ENCODE measurements at places on chromosomes 7 and 10.

- no peak for DNase-seq
Observed at GRCh38 chr10:110744782-110745181, 100.6 kb downstream of the RBM20 start.

- DNase-seq = no peak
Observed at GRCh38 chr7:142806957-142807356, 36.2 kb downstream of the PRSS2 start.

DNA sequence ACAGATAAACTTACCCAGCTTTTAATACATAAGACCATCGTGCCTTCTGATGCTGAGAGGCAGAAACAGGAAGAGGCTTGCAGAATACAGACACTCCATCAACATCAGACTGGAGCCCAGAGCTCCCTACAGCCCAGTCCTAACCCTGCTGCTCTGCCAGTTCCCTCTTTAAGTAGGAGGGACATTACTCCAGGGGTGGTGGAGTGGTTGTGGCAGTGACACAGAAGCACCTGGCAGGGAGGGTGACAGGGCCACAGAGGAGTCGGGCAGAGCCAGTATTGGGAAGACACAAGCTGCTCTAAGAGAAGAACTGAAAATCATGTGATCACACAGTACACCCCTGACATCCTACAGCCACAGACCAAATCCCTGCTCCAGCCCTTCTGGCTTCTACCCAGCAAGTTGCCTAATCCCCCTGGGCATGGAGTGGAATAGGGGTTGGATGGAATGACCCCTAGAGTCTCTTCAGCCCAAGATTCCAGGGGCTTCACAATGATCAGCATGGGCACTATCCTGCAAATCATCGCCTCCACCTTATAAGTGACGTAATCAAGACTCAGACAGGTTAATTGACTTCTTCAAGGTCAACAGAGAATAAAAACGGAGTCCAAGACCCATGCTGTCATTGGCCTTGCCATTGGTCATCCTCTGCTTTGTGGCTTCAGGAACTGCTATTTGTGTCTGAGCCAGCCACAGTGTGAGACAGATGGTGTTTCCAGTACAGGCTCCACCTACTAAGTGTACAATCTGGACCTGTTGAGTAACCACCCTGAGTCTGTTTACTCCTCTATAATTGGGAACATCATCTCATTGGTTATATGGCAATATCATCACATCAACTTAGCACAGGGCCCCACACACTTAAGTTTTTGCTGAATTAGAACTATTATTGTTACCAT lies 61.1 kb upstream of the ZMIZ1 start:
- no peak for DNase-seq

DNA sequence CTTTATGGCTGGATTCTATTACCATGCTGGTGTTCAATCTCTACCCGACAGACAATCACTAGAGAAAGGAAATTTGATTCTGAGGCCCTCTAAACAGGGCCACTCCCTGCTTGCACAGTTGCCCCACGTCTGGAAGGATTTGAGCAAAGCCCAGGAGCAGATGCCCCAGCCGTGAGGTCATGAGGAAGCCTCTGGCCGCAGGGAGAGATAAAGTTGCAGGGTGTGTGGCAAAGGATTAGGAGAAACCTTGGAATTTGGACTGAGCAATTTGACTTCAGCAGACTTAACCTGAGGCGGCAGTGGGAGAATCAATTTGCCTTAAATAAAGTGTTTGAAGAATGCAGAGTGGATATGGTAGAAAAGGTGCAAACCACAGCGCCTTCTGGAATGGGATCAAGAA lies 40.2 kb upstream of the KLF6 start:
- DNase-seq = no peak

- no peak for DNase-seq
Observed at GRCh38 chr10:114723991-114724715, 66.1 kb upstream of the ABLIM1 start.

GRCh38 chr7:67817481-67817880 lies 820.8 kb downstream of the TYW1 start:
- DNase-seq = no peak

GRCh38 chr10:11813855-11814567 lies 9.1 kb upstream of the PROSER2 start:
- no peak for DNase-seq

DNA sequence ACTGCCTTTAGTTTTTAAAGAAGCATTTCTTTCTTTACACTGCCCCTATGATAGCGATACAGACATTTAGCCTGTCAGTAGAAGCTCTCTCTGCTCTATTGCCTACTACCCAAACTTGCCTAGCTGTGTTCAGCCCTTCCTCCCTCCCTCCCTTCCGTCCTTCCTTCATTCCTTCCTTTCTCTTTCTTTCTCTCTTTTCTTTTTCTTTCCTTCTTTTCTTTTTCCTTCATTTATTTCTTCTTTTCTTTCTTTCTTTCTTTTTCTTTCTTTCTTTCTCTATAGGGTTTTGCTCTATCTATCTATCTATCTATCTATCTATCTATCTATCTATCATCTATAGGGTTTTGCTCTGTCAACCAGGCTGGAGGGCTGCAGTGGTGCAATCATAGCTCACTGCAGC lies 7.1 kb upstream of the ZNF212 start:
- DNase-seq = no peak

DNA sequence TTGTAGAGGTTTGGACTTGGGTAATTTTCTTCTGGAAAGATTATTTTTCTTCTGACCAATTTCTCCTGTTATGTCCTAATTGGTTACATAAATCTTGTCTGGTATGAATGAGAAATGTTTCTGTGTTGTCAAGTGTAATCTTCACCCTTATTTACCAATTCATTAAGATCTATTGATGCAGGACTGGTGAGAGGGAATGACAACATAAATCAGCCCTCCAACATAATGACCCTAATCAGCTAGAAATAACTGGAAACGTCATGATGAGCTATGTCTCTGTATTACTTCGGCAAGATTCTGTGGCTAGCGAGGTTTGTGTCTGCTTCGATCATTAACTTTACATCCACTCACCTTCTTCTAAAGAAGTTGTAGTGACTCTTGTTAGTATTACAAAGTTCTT lies 3.5 kb downstream of the FOXP2 start:
- DNase-seq = no peak

DNA sequence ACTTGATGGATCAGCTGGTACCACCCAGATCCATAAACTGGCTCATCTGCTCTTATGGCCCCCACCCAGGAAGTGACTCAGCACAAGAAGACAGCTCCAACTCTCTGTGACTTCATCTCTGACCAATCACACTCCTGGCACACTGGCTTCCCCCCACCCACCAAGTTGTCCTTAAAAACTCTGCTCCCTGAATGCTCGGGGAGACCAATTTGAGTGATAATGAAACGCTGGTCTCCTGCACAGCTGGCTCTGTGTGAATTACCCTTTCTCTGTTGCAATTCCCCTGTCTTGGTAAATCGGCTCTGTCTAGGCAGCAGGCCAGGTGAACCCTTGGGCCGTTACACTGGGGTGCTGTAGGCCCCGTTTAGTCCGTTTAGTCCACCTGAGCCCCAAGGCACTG lies 23.4 kb upstream of the BNIP3 start:
- no peak for DNase-seq

DNA sequence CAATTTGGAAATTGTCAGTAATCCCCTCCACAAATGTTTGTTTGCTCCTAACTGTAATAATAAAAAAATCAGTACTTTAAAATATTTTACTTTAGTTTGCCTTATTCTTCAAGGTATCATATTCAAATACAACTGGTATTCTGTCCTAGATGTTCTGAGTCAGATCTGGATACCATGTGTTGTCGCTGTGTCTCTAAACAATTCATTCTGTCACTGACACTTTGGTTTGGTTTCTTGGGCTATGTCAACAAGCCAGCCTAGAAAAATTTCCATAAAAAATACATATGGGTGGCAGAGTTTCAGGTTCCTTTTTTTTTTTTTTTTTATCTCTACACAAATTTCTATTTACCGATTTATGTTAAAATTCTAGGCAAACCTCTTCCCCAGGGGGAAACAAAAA lies 33.2 kb upstream of the SEMA3D start:
- DNase-seq = no peak

DNA sequence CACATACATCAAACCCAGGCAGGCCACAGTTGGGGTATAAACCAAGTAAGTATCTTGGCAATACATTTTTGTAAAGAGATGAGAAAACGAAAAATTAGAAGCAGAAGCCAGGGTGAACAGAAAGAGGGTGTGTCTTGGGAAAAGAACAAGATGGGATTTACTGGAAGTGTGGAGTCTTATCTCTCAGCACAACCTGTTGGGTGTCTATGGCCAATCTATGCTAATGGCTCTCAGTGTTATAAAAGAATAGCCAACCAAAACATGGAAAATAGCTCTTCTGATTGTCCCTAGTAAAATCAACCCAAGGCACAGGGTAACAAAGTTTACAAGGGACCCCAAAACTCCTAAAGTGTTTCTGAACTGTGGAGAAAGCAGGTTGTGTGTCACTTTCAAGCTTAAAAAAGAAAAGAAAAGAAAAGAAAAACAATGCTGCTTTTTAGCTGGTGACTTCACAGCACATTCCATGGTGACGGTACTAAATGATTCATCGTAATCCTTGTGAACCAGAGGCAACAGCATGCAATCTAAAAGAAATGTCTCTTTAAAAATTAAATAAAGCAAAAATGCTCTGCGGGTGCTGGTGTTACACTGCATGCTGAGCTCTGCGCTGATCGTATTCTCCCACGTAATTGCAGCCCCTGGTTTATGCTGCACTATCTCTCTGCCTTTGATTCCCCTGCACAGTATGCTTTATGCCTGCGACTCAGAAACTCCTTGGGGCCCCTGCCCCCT lies 100.8 kb downstream of the C10orf90 start:
- DNase-seq = no peak

DNA sequence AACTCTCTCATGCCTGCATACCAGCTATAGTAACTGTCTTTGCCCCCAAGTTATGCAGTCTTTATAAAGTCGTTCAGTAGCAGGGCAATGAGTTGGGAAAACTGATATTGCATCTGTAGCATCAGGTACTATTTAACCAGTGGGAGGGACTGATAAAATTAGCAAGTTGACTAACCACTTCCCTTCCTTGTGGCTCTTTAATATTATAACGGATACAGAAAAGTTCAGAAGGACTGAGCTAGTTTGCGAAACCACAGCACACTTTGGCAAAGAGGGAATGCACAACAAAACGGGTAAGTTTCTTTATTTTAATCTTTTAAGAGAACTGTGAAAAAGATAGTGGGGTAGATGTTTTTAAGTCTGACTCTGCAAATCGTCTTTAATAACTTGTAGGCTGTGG lies 205.3 kb upstream of the HDAC9 start:
- peak; percentile 39 for DNase-seq

DNA sequence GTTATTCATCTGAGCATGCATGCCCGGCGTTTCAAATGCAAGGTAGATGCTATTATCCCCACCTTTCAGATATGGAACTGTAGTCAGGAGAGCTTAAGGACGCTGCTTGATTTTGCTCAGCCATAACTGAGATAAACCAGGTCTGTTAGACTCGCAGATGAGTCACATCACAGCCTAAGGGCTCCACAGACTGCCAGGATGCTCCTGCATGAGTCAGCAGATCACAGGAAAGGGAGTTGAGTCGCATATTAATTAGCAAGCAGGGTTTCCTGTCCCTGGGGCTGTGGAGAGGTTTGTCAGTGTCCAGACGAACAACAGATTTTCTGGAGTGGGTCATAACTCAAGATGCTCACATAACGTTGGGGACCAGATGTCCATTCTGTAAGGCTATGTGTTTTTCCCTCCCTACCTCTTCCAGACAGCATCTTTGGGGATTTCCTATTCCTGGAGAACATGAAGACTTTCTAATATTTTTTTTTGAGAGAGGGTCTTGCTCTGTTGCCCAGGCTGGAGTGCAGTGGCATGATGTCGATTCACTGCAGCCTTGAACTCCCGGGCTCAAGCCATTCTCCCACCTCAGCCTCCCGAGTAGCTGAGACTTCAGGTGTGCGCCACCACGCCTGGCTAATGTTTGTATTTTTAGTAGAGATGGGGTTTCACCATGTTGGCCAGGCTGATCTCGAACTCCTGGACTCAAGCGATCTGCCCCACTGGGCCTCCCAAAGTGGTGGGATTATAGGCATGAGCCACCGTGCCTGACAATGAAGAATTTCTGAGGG lies 36.7 kb downstream of the PFKFB3 start:
- DNase-seq = peak; percentile 50

DNA sequence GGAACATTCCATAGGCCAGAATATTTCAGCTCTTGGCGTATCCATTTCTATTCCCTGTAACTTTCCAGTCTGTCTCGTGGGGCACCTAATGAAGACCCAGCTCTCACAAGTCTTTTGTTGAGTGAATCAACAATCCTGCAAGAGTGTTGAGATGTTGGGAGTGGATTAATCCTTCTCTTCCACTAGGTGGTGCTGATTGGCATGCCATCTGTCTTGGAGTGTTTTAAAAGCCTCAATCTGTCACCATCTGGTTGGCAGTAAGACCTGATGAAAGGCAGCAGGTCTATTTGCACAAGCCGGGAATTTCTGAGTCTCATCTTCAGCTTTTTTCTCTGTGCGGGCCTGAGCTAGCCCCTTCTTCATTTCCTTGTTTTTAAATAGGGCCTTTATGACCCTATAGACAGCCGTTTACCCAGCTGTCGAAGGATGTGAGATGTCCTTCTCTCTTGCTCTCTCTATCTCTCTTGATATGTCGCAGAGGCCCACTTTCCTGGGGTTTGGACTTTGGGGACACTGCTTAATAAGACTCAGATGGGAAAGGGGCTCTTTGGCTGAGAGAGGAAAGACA lies 180.5 kb downstream of the ZNF365 start:
- DNase-seq = no peak

Data from SK-N-MC (cell line).